IMR-90 (cell line): ENCODE measurements at places on chromosomes 1 and 21. TPM values are rescaled to one million over a fixed set of nuclear protein-coding genes. Genes with fewer than 3 reads are reported as not detected.

TNFRSF8 gene
- polyA plus RNA-seq, result 0.31 and 0.37 TPM in 2 replicates

SPRR2G gene
- polyA plus RNA-seq, result not detected in 2 replicates

GJA5 gene
- polyA plus RNA-seq, result 0.07 TPM in 1 of 2 replicates, not detected in the other

RASAL2 gene
- 12.9 and 13.1 TPM in 2 replicates for polyA plus RNA-seq

PTPN7 gene
- 0.05 TPM in 1 of 2 replicates, not detected in the other for polyA plus RNA-seq

FMOD gene
- 2.4 and 2.7 TPM in 2 replicates for polyA plus RNA-seq

DNA sequence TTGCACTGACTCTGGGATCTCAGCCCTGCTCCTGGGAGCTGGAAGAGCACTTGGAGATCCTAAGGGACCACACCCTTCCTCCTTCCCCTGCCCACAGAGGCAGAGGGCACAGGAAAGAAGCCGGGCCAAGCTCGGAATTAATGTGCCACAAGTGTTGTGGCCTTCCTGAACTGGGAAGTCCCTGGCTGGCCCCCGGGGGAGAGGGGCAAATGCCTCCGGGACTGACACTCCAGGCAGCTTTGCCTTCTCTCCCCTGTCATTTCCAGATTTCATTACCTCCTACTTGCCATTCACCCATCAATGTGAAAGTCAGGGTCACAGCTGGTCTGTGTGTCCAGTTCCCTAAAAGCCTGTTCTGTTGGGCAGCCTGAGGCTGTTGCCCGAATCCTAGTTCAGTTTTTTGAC lies 21.7 kb downstream of the SESN2 start:
- DNase-seq, result no peak

- DNase-seq, result peak; percentile 0
Measured at GRCh38 chr1:60265560-60266535, 192.3 kb upstream of the C1orf87 start.

DNA sequence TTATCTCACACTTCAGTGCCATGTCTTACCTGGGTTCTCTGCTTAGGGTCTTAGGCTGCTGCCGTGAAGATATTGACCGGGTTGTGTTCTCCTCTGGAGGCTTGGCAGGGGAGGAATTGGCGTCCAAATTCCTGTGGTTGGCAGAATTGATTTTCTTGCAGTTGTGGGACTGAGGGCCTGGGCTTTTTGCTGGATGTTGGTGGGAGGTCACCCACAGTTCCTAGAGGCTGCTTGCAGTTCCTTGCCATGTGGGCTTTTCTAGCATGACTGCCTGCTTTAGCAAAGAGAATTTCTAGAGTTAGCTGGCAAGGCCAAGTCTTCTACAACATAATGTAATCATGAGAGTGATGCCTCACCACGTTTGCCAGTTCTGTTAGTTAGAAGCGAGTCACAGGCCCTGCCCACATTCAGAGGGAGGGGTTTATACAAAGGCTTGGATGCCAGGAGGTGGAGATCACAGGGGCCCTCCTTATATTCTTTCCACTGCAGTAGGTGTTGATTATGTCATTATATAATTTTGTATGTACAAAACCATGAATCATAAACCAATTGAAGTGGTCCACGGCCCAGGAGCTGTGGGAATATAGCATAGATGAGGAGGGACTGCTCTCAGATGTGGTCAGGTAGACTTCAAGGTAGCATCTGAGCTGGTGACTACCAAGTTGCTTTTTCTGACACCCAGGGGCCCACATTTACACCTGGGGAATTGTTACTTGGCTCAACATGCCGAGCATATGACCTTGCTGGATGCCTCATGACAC lies 6.6 kb downstream of the UBL4B start:
- peak; percentile 52 for DNase-seq

DNA sequence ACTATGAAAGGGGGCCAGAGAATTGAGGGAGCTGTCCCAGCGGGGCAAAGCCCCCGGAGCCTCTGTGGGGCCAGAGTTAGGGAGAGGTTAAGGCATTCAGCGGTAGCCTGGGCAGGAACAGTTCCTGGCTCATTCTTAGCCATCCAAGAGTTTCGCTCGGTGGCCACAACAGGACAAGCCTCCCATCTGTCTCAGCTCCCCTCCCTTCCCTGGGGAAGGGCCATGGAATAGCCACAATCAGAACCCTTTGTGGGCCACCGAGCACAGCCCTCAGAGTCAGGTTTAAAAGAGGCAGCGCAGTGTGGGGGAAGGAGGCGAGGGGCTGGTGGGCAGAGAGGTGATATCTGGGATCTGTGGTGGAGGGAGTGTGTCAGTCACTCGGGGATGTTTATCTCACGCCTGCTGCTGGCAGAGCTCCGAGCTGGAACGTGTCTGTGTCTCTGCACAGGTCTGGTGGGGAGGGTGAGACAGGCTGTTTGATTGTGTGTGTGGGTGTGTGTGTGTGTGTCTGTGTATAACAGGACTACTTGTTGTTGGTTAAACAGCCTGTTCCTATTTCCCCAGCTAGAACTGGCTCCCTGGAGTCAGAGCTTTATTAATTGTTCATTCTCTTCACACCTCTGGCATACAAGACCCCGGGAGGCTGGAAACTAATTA lies 49.6 kb upstream of the GOLT1A start:
- peak; percentile 38 for DNase-seq

GRCh38 chr1:157199421-157199755 lies 61.2 kb upstream of the ETV3 start:
- DNase-seq, result peak; percentile 19

DNA sequence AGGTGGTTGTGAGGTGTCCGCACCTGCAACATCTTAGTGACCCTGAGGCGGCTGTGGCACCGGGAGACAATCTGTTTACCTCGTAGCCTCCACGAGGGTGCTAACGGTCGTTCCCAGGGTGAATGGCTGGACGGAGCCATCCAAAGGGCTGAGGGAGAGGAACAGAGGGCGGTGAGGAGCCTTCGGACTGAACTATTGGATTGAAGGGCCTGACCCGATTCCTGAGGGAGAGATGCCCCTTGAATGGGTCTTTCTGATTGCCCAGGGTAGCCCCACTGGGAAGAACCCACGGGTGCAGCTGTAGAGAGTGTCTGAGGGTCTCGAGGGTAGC lies 2.3 kb downstream of the NR5A2 start:
- no peak for DNase-seq

DNA sequence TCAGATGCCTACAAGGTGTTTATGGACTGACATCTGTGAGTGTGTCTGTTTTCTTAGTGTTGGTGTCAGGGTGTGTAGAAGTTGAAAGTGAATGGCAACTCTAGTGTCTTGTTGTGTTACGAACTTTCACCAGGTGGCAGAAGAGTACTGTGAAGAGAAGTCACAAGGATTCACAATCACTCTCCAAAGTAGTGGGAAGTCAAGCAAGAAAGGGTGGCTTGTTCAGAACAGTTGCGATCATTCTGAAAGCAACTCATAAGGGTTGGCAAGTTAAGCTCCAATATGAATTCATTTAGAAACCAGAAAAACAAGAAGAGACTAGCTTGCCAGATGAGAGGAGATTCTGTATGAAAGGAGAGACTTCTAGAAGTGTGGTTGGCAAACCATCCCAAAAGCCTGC lies 86.1 kb downstream of the FASLG start:
- peak; percentile 89 for DNase-seq

DNA sequence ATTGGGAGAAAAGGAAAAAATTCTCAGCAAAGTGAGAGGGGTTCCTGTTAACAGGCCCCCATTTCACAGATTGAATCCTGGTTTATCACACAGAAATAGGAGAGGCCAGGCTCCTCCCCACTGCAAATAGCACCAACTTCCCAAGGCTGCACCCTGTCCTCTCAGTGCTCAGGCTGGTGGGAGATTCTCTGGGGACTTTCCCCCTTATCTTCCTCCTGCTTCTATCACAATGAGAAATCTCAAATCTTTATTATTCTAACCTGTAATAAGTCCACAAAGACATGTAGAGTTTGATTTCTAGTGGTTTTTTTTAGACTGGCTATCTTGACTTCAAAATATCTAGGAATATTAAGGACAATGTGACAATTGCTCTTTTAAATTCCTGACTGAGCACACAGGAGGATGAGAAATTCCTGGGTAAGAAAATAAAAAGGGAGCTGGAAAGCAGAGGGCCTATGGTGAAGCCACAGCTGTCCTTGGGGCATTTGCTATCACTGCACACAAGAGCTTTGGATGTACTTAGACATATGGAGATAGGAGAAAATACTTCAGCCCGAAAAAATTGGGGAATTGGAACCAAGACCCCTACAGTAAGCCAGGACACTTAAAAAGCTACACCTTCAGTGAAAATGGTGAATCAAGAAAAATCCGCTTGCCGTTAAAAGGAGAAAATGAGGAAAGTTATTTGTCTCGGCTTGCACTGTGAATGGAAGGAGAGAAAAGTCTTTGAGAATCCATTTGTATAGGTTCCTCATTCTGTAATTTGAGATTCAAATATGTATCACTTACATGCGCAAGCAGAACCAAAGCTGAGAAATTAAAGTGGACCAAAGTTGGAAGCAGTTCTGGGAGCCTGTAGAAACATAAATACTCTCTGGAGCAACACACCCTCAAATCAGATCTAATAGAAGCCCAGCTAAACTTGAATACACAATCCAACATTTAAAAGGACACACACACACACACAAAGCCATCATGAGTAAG lies 65.9 kb upstream of the C1orf105 start:
- DNase-seq, result no peak

- peak; percentile 33 for DNase-seq
Measured at GRCh38 chr1:15038232-15039016, 115.1 kb upstream of the TMEM51 start.

- no peak for DNase-seq
Measured at GRCh38 chr1:209769971-209770370, 14.1 kb downstream of the TRAF3IP3 start.

DNA sequence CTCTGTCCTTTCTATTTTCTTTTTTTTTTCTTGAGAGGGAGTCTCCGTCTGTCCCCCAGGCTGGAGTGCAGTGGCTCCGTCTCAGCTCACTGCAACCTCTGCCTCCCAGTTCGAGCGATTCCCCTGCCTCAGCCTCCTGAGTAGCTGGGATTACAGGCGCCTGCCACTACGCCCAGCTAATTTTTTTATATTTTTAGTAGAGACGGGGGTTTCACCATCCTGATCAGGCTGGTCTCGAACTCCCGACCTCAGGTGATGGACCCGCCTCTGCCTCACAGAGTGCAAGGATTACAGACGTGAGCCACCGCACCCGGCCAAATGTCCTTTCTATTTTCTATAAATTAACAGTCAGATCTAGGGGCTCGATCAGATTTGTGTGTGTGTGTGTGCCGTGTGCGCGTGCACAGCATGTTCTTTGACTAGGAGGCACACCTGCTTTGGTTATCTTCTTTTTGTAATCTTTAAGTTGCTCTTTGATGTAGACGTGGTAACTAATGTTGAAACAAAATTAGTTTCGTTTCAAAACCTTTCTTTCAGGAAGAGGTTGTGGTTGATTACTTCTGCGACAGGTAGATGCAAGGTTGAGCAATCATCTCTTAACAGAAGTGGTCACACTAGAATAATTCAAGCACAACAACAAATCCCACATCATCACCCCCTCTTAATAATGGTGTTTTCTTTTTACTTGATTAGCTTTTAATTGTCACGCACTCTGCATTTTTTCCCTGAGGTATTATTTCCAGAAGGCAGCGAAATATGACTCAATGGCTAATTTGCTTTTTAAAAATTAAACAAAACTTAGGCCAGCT lies 779 bp upstream of the DEGS1 start:
- DNase-seq, result no peak

DNA sequence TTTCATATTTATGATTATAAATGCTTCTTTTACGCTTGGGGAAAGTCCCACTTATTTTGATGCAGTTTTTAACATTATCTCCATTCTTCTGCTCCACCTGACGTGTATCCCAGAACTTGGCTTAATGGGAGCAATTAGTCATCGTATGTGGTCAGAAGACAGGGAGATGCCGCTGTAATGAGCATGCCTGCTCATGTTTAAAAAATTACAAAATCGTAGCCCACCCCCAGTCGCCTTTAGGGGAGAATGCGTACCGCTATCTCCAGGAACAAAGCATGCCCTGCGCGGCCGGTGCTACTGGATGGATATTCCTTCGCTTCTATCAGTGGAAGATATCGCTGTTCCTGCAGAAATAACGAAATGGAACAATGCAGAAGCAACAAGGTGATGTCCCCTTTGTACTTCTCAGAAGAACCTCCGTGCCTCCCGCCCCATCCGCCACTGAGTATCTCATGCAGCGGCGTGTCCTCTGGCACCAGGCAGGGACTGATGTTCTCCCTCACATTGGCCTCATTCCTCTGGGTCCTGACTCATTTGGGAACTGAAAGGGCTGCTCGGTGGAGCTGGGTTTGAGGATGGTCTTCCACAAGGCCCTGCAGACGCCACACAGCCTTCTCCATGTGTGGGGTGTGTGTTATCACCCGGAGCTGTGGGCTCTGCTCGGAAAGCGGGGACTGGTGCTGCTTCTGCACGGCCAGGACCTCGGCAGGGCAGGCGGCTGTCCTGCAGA lies 116.3 kb upstream of the COL6A1 start:
- peak; percentile 92 for DNase-seq

- DNase-seq, result no peak
Measured at GRCh38 chr1:116194568-116194967, 83.4 kb downstream of the MAB21L3 start.

GRCh38 chr21:17105932-17106331 lies 406.9 kb upstream of the CXADR start:
- no peak for DNase-seq
